ENCODE measurements at places on chromosomes 3 and 15. TPM values are rescaled to one million over a fixed set of nuclear protein-coding genes. Genes with fewer than 3 reads are reported as not detected.

The GOLGA6C gene
- total RNA-seq = not detected

The PIF1 gene
- total RNA-seq = not detected

The SLC30A4 gene
- 12.5 TPM for total RNA-seq

The TM4SF18 gene
- 23.4 TPM for total RNA-seq

The RPL22L1 gene
- total RNA-seq = 41.2 TPM

The MUC4 gene
- total RNA-seq = 0.20 TPM

The FAM81A gene
- 0.27 TPM for total RNA-seq

The TRIM42 gene
- not detected for total RNA-seq

The POLQ gene
- not detected for total RNA-seq

The CKMT1A gene
- total RNA-seq = 14.8 TPM

The IGF2BP2 gene
- total RNA-seq = 15.6 TPM

The TGM4 gene
- total RNA-seq = 0.13 TPM

The RNF7 gene
- 114 TPM for total RNA-seq

The IP6K1 gene
- 43.4 TPM for total RNA-seq

The TNIK gene
- 29.7 TPM for total RNA-seq

DNA sequence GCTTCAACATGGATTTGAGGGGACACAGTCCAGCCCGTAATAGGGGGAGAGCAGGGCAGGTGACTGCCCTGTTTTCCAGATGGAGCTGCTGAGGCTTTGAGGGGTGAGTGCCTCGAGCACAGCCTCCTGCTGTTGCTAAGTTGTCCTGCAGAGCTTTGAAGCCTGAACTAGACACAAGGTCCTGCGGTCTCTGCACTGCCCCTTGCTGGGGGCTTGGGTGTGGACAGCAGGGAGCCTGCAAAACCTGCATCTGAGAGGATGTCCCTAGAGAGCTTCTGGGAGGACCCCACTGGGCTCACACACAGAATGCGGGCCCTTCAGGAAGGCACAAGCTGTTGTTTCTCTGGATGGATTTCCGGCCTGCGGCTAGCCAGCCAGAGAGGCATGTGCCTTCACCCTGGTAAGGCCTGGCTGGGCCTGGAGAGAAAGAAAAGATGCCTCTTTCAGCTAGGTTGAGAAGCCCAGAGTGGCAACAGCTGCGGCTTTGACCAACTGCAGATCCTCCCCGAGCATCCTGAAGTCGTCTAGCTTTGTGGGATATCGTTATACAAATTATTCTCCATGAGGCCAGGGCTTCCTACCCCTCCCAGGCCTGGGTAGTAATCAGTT is 226.2 kb downstream of the SLCO3A1 start:
- no peak for DNase-seq

DNA sequence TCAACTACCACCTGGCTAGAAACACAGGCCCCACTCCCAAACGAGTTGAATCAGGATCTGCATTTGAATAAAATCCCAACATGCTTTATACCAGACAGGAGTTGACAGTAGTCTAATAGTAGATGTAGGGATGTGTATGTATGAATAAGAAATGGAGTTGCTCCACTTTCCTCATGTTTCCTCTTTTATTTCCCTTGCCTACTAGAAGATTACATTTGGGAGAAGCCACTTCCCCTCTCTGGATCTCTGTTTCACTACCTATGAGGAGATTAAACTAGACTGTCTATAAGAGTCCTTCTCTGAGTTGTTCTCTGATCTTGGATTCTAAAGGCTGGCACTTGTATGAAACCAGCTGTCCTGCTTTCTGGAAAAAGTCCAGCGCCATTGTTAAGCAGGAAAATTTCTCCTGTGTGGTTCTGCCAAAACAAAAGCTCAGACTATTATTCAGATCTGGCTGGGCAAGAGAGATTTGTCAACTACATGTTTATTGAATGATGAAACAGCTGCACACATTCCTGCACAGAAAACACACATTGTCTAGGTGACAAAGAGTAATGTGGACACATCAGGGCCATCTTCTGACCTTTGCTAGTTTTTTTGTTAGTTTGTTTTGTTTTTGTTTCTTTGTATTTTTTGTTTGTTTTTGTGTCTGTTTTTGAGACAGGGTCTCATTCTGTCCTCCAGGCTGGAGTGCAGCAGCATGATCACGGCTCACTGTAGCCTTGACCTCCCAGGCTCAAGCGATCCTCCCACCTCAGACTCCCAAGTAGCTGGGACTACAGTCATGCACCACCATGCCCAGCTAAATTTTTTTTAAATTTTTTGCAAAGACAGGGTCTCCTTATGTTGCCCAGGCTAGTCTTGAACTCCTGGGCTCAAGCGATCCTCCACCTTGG is 29.9 kb downstream of the ACP3 start:
- peak; percentile 43 for DNase-seq

DNA sequence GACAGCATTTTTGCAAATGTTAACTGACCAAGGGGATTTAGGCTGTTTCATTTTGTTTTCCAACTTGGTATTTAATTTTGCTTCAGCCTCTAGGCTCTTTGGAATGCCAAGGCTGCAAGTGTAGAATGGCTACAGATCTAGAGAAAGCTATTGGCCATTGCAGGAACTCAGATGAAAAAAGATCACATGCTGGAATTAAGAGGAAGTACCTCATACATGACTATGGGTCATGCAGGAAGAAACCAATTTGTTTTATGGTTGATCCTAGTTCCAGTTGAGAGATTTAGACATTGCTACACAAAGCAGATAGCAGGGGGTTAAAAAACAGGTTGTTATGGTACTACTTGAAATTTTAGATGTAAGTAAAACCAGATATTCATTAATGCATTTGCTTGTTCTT is 12.7 kb upstream of the CLDN16 start:
- no peak for DNase-seq

- DNase-seq = peak; percentile 76
These were observed 970 bp downstream of the BBX start for GRCh38 chr3:107523539-107524325.

- DNase-seq = peak; percentile 85
These were observed 70.7 kb upstream of the ABHD2 start for GRCh38 chr15:89017370-89018066.

GRCh38 chr3:36214460-36214859 is 165.8 kb upstream of the STAC start:
- no peak for DNase-seq

GRCh38 chr15:52382647-52383046 is 87.0 kb upstream of the MYO5C start:
- DNase-seq = no peak

DNA sequence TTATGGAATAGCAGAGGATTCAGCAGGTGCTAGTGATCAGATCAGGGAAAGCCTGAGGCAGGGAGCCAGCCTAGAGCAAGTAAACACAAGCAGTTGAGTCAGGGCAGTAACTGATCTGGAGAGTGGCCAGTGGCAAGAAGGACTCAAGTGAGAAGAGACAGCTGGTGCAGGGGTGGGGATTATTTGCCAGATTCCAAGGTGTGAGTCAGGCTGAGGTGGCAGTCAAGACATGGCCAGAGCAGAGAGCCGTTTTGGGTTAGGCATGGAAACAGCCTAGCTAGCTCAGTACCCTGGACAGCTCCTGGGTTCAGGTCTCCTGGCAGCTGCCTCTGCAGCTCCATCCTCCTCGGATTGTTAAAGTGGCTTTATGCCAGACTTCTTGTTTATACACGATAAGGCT is 281.9 kb upstream of the ONECUT1 start:
- DNase-seq = peak; percentile 11

DNA sequence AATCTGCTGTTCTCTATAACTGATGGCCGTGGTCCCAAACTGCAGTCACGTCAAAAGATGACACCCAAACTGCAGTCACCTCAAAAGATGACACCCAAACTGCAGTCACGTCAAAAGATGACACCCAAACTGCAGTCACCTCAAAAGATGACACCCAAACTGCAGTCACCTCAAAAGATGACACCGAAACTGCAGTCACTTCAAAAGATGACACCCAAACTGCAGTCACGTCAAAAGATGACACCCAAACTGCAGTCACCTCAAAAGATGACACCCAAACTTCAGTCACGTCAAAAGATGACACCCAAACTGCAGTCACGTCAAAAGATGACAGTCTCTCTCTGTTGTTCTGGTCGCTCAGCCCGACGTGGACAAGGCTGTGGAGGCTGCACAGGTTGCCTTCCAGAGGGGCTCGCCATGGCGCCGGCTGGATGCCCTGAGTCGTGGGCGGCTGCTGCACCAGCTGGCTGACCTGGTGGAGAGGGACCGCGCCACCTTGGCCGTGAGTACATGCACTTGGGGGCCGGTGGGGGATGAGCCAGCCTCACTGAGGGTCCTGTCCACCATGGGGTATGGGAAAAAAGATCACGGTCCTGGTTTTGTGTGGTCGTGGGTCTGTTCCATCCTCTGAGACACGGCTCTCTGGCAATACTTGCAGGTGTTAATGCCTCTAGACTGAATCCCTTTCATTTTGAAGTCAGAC is 7.7 kb downstream of the ALDH1A3 start:
- DNase-seq = no peak

- no peak for DNase-seq
These were observed 13.2 kb upstream of the LARP6 start for GRCh38 chr15:70866982-70867641.

- DNase-seq = no peak
These were observed 724.4 kb upstream of the ROBO1 start for GRCh38 chr3:80492162-80492561.

GRCh38 chr3:5994651-5995050 is 807.1 kb downstream of the EDEM1 start:
- DNase-seq = no peak

DNA sequence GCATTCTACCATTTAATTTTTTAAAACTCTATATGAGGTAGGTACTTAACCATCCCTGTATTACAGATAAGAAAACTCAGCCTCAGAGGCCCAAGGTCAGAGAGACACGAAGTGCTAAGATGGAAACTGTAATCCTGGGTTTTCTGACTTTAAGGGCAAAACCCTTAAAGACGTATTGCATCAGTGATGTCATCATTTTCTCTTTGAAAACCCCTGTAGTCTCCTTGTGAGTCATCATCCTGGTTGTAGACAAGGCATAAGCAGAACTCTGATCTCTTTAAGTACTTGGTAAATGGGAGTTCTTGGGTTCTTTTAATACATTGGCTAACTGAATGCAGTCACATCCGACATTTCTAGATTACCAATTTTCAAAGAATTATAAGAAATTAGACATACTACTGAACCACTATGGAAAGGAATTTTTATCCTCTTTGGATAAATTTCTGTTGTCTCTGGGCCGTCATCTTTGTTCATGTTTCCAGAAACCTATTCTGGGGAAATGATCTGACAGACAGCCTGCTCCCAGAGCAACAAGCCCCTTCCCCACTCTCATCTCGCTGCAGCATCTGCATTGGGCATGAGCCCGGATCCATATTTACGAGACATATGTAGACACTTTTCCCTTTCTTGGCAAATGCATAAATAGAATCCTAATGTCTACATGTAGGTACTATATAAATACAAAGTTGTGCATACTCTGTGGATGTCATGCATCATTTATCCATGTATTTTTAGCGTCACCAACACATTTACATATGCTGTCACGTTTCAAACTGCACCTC is 48.7 kb upstream of the MDFIC2 start:
- no peak for DNase-seq

- DNase-seq = no peak
These were observed 53.7 kb downstream of the CCDC54 start for GRCh38 chr3:107430996-107431245.

GRCh38 chr3:32238453-32239306 is at the start of gene CMTM8:
CMTM8 (plus strand) TSS chr3:32238680; CDS start chr3:32238973, 293 bp downstream.
- peak; percentile 67 for DNase-seq

- DNase-seq = no peak
These were observed 90.1 kb upstream of the GAP43 start for GRCh38 chr3:115533218-115533617.

DNA sequence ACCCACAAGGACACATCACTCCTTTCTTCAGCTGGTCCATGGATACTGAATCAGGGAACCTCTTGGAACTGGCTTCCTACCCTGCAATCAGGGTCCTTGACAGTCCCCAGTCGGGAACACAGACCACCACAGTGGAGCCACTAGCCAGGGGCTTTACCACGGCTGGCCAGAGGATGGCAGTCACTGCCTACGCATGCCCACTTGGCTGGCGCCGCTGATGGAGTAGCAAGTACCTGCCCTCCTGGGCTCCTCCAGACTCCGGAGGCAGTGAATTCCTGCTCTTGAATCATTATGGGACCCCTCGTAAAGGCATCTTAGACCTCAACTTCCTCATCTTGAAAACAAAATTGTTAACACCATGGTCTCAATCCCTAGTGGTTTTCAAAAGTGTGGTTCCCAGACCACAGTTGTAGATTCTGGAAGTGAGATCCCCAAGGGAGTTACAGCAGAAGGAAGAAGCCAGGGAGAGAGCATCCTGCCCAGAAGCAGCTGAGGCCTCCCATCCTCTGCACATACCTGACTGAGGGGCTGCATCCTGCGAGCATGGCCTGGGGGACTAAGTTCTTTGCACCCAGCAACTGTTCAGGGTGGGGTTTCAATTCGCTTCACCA is 9.1 kb upstream of the SKIC8 start:
- DNase-seq = peak; percentile 79

DNA sequence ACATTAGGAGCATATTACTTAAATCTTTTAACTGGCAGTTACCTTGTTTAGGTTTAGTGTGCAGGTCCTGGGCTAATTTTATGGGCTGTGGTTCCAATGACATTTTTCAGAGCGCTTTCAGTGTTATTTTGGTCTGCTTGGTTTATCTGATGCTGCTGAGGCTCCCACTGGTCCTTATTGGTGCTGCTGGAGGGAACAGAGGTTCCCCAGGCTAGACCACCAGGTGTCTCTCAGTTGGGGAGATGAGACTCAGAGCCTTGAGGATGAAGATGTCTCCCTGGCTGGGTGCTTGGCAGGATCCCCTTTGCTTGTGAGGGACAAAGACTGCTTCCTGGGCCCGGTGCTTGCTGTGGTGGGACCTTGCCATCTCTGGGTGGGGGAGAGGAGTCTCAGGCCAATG is 28.3 kb upstream of the TASOR start:
- DNase-seq = no peak

DNA sequence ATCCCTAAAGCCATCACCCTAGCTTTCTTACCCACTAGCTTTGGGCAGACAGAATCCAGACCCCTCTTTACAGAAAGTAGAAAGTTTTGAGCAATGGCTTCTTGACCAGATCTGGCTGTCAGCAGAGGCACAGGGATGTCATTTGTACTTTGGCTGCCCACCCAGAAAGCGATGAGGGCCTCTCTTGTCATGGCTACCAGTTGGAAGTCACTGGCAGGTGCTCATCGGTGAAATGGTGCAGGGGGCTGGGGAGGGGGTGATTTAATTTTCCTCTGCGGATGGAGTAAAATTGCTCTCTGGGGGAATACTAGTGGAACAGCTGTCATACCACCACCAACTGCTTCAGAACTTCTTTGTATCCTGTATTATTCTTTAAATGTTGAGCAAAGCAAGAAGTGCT is 393.7 kb downstream of the LSAMP start:
- DNase-seq = no peak

- DNase-seq = no peak
These were observed 16.2 kb downstream of the LCMT2 start for GRCh38 chr15:43314171-43314570.

- DNase-seq = peak; percentile 13
These were observed 41.0 kb upstream of the C15orf61 start for GRCh38 chr15:67479781-67480505.

GRCh38 chr15:80861731-80862170 is 82.6 kb downstream of the CEMIP start:
- DNase-seq = peak; percentile 17

- no peak for DNase-seq
These were observed 156.0 kb upstream of the ROPN1 start for GRCh38 chr3:124147946-124148345.

GRCh38 chr3:76345878-76346277 is 560.5 kb upstream of the ZNF717 start:
- no peak for DNase-seq

- peak; percentile 88 for DNase-seq
These were observed 104.4 kb upstream of the UBE3A start for GRCh38 chr15:25543196-25543595.

GRCh38 chr15:66157507-66157906 is 96.0 kb downstream of the MEGF11 start:
- no peak for DNase-seq
